ENCODE measurements at places on chromosomes 1 and 21. TPM values are rescaled to one million over a fixed set of nuclear protein-coding genes. Genes with fewer than 3 reads are reported as not detected.

FCGR2B gene
- not detected for total RNA-seq

KCNJ6 gene
- total RNA-seq, result not detected

TTC34 gene
- 0.15 TPM for total RNA-seq

KRTAP19-1 gene
- not detected for total RNA-seq

PM20D1 gene
- not detected for total RNA-seq

HPCA gene
- total RNA-seq, result not detected

NUDT4B gene
- 19.0 TPM for total RNA-seq

DYNLT4 gene
- total RNA-seq, result not detected

EBNA1BP2 gene
- 51.5 TPM for total RNA-seq

LRRC71 gene
- total RNA-seq, result not detected

FCGR3B gene
- not detected for total RNA-seq

MAB21L3 gene
- total RNA-seq, result not detected

TAS1R3 gene
- total RNA-seq, result not detected

PPCS gene
- total RNA-seq, result 44.3 TPM

CAMK1G gene
- not detected for total RNA-seq

COL9A2 gene
- 1.1 TPM for total RNA-seq

MYCL gene
- not detected for total RNA-seq

LCE3E gene
- not detected for total RNA-seq

SLAMF9 gene
- total RNA-seq, result not detected

SGIP1 gene
- 0.05 TPM for total RNA-seq

SLC1A7 gene
- 0.12 TPM for total RNA-seq

PGLYRP3 gene
- not detected for total RNA-seq

ANKRD34A gene
- 0.39 TPM for total RNA-seq

APOBEC4 gene
- total RNA-seq, result not detected

GBP3 gene
- 7.1 TPM for total RNA-seq

HMGN1 gene
- 116 TPM for total RNA-seq

NBPF6 gene
- total RNA-seq, result not detected

C1QB gene
- not detected for total RNA-seq

FGR gene
- not detected for total RNA-seq

CRNN gene
- not detected for total RNA-seq

DPT gene
- 6.1 TPM for total RNA-seq

RHCE gene
- 1.1 TPM for total RNA-seq

LORICRIN gene
- total RNA-seq, result not detected

ERRFI1 gene
- 116 TPM for total RNA-seq

RNU1-3 gene
- under 0.01 TPM for total RNA-seq

GJA8 gene
- not detected for total RNA-seq

TMEM269 gene
- not detected for total RNA-seq

MMEL1 gene
- not detected for total RNA-seq

SHISA4 gene
- total RNA-seq, result 24.9 TPM

SYT2 gene
- not detected for total RNA-seq

FAM3B gene
- not detected for total RNA-seq

CFAP107 gene
- total RNA-seq, result not detected

CHODL gene
- total RNA-seq, result not detected

GALE gene
- 10.8 TPM for total RNA-seq

ST6GALNAC3 gene
- 0.88 TPM for total RNA-seq

AMPD1 gene
- not detected for total RNA-seq

RGS1 gene
- not detected for total RNA-seq

FAM163A gene
- not detected for total RNA-seq

PLA2G2F gene
- total RNA-seq, result not detected

ZBTB37 gene
- 3.6 TPM for total RNA-seq

GSTM5 gene
- 4.4 TPM for total RNA-seq

SMPDL3B gene
- total RNA-seq, result 0.29 TPM

IKBKE gene
- 7.4 TPM for total RNA-seq

SLAMF8 gene
- total RNA-seq, result not detected

DNAH14 gene
- total RNA-seq, result 4.0 TPM

RGS4 gene
- total RNA-seq, result 421 TPM

FCMR gene
- total RNA-seq, result 1.6 TPM

OBSCN gene
- total RNA-seq, result 6.0 TPM
